Mesenteric fat pad (tissue), 1 donor: ENCODE measurements at places on chromosomes 1 and 21. TPM values are rescaled to one million over a fixed set of nuclear protein-coding genes. Genes with fewer than 3 reads are reported as not detected.

Gene ANKRD34A
- total RNA-seq, result 0.74 TPM

Gene NES
- total RNA-seq, result 49.5 TPM

Gene MAP3K6
- 95.0 TPM for total RNA-seq

GRCh38 chr1:186708694-186709097, 28.5 kb upstream of the PTGS2 start:
- DNase-seq, result no peak

DNA sequence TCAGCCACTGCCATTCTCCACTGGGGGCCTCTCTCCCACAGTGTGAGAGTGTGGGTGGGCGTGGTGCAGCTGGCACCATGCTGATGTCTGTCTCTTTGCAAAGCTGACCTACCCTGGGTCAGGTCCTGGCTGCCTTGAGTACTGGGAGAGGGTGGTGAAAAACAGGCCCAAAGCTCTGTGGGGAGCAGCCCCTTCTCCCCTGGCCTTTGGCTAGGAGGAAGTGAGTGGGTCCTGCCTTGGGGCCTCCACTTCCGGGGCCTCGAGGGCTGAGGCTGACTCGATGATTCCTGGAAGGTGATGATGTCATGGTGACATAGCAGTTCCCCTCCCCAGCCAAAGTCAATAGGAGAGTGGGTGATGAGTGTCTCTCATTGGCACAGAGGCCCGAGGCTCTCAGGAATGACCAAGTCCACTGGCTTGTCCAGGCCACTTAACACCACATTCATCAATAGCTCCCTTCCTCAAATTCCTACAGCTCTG, 53.0 kb downstream of the IER5 start:
- DNase-seq, result no peak

DNA sequence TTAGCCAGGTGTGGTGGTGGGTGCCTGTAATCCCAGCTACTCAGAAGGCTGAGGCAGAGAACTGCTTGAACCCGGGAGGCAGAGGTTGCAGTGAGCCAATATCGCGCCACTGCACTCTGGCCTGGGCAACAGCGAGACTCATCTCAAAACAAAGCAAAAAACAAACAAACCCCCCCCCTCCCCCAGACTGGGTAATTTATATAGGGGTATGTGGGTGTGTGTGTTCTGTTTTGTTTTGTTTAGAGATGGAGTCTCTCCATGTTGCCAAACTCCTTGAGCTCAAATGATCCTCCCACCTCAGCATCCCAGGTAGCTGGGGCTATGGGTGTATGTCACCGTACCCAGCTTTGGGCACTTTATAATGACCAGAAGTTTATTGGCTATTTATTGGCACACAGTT, 73.6 kb downstream of the SLC27A3 start:
- DNase-seq, result no peak

DNA sequence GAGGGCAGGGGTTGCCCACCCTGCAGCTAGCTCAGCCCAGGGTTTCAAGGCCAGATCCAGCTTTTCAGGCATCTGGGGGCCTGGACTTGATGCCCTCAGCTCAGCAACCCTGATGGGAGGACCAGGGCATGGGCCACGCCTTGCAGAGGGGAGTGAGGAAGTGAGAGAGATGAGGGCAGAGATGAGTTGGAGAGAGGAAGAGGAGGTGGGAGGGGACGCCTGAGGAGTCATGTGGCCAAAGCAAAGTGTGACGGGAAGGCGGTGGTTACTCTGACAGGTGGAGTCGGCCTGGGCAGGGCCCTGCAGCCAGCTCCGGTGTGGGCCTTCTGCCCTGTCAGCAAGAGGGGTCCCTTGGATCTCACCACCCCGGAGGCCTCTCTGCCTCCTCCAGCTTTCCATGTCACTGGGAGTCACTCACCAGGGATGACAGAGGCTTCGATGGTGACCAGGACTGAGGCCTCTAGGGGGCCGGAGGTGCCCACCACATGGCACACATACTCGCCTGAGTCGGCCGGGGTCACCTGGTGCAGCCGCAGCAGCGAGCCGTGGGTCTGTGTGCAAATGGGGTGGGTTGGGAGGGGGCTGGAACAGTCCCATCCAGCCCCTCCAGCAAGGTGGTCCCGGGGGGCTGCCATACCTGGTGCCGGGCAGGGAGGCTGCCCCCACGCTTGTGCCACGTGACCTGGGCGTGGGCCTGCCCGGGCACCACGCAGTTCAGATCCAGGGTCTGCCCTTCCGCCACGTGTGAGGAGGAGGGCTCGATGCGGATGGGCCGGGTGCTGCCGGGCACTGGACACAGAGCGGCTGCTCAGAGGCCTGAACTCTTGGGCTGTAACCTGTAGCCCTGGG, 40.4 kb downstream of the LDLRAD2 start:
- DNase-seq, result no peak
